ENCODE measurements at places on chromosomes 4 and X.

DNA sequence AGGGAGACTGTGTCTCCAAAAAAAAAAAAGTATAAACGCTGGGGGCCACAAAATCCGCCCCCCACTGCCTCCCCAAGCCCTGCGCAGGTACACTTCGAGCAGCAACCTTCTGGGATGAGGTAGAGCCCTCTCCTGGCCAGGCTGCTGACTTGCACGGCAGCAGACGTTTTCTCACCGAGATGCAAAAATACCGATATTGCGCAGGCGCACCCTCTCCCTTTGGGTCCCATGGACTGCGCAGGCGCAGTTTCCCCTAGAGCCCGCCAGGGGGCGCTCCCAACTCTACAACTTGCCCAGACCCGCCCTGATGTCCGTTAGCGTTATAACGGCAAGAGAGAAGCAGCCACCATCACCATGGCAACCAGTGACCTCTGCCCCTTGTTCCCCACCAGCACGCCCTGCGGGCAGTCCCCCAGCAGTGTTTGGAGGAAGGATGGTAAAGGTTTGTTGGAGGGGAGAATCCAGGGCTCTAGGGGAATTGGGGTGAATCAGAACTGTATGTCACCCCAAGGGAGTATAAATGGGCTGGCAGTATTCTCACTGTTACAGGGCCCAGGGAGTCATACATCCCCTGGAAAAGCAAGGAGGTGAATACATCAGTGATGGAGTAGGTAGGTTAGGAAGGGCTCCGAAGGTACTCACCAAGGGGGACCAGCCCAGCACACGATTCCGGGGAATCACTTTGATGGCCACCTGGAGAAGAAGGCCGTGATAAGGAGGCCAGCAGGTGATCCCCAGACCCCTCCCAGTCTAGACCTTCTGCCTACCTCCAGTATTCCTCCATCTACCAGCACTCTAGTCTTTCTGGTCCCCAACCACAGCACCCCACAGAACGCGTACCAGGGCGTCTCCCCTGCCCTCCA, 1.5 kb downstream of the PIM2 start:
- peak; percentile 82 for DNase-seq

DNA sequence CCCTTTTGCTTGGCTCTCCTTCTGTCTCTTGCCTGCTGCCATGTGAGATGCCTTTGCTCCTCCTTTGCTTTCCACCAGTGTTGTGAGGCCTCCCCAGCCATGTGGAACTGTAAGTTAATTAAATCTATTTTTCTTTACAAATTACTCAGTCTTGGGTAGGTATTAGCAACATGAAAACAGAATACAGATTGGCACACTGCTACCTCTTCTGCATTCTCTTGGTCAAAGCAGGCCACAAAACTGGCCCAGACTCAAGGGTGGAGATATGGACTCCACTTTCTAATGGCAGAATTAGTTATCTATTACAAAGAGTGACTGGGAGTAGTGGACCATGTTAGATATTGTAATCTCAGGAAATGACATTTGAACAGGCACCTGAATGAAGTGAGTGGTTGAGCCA, 21.5 kb upstream of the CCDC149 start:
- DNase-seq = no peak

- DNase-seq = no peak
Measured at GRCh38 chrX:118904218-118904617, 70.2 kb upstream of the LONRF3 start.

DNA sequence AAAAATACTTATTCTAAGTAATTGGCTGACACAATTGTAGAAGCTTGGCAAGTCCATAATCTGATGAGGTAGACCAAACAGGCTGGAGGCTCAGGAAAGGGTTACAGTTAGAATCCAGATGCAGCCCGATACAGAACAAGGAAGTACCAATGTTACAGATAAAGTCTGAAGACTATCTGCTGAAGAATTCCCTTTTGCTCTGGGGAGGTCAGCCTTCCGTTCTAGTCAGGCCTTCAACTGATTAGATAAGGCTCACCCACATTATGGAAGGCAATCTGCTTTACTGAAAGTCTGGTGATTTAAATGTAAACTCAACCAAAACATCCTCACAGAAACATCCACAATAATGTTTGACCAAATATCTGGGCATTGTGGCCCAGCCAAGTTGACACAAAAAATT, 7.4 kb upstream of the DYNLT3 start:
- DNase-seq = no peak

DNA sequence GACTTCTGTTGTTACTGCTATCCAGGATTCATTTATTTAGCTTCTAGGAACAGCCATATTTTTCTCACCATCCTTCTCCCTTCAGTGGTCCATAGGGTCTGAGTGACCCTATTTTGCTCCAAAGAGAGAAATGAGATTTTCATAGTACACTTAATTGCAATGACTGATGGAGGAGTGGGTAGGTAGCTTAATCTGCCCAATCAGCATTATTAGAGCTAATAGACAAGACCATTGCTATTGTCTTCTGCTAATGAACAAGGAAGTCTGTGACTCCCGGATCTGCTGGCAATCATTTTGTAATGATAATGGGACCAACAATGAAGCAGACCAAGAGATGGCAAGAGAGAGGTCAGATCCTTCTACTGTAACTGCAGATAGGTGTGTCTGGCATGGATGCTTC, 271.4 kb upstream of the SLC7A11 start:
- DNase-seq = no peak

DNA sequence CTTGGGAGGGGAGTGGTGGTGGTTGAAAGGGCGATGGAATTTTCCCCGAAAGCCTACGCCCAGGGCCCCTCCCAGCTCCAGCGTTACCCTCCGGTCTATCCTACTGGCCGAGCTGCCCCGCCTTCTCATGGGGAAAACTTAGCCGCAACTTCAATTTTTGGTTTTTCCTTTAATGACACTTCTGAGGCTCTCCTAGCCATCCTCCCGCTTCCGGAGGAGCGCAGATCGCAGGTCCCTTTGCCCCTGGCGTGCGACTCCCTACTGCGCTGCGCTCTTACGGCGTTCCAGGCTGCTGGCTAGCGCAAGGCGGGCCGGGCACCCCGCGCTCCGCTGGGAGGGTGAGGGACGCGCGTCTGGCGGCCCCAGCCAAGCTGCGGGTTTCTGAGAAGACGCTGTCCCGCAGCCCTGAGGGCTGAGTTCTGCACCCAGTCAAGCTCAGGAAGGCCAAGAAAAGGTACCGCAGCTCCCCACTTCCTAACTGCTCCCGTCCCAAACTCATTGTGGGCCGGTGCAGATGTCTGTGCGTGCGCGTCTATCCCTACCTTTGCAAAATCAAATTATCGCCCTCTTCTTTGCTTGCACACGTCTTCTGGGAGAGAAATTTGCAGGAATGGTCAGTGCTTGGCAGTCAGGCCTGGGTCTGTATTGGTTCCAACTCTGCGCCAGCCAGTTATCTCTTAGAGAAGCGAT, 533 bp downstream of the IL15 start:
- no peak for DNase-seq

- no peak for DNase-seq
Measured at GRCh38 chr4:139816856-139817255, 151.2 kb downstream of the MGST2 start.

DNA sequence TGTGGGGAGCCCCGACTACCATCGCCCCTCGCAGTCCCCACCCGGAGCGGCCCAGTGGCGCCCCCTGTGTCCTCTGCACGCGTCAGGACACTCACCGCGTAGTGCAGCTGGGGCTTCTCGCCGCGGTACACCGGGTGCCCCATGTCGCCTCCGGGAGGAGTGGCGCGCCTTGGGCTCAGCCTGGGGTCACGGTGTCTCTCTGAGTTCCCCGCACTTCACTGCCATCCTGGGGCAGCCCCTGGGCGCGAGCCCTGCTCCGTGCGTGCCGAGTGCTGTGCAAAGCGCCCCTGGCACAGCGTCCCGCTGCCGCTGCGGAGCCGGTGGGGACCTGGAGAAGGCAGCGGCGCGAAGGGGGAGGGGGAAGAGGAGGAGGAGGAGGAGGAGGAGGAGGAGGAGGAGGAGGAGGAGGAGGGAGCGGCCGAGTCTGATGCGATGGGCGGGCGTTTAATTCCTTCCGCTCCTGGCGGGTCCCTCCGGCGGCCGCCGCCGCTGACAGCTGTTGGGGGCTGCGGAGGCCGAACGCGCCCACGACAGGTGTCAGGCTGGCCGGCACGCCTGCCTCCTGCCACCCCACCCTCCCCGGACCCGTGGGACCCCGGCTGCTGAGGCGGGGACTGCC, 134.3 kb downstream of the AMELX start:
- no peak for DNase-seq

- no peak for DNase-seq
Measured at GRCh38 chr4:147865926-147866325, 134.0 kb downstream of the ARHGAP10 start.

GRCh38 chrX:128717635-128718578, 665.7 kb upstream of the ACTRT1 start:
- no peak for DNase-seq

GRCh38 chrX:115058276-115058675, 40.9 kb upstream of the IL13RA2 start:
- DNase-seq = no peak

DNA sequence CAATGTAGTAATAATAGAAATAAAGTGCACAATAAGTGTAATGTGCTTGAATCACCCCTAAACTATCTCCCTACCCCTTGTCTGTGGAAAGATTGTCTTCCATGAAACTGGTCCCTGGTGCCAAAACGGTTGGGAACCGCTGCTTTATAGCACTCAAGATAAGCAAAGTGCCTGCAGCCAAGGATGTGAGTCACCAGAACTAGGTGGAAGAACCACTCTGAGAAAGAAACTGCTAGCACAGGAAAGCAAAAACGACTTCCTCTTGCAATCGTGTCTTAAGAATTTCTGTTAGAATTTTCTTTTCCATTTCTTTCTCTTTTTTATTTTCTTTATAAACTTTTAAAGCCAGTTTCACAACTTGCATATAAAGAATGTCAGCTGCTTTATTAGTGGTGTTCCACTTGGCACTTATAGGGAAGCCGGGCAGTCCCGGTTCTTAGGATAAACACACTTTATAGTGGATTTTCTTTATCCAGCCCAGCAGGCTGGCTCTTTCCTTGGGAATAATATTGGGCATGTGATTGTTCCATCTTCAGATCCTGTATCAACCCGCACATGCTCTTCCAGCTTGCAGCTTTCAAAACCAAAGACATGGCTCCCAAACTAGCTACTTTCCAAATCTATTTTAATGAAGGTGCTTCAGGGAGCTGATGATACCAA, 32.3 kb upstream of the CXCL8 start:
- DNase-seq = no peak

DNA sequence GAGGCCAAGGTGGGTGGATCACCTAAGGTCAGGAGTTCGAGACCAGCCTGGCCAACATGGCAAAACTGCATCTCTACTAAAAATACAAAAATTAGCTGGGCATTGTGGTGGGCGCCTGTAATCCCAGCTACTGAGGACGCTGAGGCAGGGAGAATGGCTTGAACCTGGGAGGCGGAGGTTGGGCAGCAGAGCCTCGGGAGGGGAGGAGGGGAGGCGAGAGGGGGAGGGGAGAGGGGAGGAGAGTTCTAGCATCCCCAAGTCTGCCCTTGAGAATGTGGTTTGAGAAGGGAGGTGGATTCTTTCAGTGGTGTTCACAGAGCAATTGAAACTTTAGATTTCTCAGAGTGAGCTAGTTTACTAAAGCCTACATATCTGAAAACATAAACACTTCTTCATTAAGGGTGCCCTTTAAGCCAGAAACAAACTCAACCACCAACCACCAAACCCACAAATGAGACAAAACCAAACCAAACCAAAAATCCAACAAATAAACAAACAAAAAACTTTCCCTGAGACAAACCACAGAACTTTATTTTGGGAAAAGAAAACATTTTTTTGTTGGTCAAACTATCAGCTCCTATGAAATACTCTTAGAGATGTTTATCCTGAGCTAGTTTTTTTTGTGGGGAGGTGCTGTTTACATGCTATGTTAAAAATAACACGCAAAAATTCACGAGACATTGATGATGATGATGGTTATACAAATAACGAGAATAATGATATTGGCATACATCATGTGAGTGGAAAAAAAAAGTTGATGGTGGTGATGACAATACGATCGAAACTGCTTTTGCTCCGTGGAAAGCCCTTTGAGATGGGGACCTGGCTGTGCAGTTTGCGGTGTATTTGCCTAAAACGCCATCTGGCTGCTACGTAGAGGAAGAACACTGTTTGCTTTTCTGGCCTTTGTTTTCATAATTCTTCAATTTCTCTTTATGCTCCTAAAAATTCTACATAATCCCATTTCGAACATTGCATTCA, 98.2 kb upstream of the PRKX start:
- peak; percentile 47 for DNase-seq

DNA sequence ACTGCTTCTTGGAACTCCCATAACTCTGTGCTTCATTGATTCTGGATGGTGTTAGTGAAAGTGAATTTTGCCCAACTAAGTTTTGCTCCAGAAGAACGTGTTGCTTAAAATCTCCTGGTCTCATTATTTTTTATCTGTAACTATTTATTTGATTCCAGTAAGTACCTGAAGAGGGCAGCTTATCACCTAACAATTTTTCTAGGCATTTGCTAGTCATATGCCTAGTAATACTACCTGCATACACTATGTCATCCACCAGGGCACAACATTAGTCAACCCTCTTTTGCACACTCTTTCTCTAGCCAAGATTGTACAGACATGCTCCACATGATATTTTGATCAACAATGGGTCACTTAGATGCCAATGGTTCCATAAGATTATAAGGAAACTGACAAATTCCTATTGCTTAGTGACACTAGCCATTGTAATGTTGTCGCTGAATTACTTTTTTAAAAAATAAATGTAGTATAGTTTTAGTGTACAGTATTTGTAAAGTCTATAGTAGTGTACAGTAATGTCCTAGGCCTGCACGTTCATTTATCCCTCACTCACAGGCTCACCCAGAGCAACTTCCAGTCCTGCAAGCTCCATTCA, 499.9 kb upstream of the AADAT start:
- no peak for DNase-seq

DNA sequence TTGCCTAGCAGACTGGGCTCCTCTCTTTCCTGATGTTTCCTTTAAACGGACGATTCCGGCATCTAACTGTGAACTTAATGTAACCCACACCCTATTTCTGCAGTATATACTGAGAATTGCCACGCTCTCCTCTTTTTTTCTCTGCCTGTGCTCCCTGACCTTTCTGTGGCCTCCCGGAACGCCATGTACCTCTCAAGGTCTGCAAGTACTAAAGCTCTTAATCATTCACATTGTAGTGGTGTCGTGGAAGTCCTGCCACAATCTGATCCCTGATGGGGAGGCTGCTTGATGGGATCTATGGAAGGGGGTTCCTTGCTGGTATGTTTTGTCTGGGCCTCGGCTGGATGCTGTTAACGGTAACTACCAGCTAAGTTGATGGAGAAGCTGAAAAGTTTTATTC, 302.9 kb upstream of the EPHA5 start:
- no peak for DNase-seq

DNA sequence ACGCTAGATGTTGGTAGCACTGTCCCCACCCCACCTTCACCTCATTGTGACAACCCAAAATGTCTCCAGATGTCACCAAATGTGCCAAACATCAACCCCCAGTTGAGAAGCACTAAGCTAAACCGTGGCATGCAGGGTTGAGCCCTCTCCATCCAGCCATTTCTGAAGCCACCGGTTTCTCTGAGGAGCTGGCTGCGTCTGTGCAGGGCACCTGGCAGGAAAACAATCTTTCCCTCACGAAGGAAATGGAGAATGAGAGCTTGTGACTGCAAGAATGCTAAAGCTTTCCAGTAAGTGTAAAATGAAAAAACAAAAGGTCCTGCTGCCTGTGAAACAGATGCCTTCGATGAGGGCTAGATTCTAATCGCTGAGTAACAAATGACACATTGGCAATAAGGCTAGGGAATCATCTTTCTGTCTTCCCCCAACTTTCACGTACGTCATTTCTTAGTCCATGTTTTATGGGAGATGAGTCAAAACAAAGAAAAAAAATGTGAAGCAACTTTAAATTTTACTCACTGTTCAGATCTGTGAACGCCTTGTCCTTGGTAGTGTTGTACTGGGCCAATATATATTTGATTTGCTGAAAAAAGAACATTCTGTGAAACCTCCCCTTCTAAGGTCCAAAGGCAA, 59.9 kb downstream of the PROM1 start:
- DNase-seq = no peak

- no peak for DNase-seq
Measured at GRCh38 chr4:169225812-169226211, 44.9 kb downstream of the SH3RF1 start.

Measured in globus pallidus (tissue), 1 donor.